NCI-H1048 (cell line): ENCODE measurements at places on chromosomes 11 and 22.

GRCh38 chr11:76152741-76153570 is 53.3 kb downstream of the WNT11 start:
- DNase-seq, result no peak

- DNase-seq, result no peak
Observed at GRCh38 chr11:134576721-134577171, 164.7 kb upstream of the B3GAT1 start.

GRCh38 chr22:46798366-46799350 is 36.2 kb downstream of the TBC1D22A start:
- no peak for DNase-seq

GRCh38 chr11:101401245-101401644 is 182.6 kb downstream of the TRPC6 start:
- no peak for DNase-seq

DNA sequence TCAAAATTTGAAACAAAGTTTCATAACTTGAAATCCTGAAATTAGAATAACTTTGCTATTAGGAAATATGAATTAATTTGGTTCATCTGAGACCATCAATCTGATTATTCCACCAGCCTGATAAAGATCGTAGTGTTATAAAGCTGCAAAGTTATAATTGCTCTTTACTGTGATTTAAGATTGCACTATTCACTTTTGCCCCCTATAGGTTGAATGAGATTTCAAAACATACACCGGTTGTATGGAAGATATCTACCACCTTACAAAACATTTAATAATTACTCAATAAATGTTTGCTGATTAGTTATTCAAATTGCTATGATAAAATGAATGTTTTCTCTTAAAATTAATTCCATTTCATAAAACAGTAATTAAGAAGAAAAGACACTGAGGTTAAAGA is 26.1 kb downstream of the APIP start:
- DNase-seq, result no peak

DNA sequence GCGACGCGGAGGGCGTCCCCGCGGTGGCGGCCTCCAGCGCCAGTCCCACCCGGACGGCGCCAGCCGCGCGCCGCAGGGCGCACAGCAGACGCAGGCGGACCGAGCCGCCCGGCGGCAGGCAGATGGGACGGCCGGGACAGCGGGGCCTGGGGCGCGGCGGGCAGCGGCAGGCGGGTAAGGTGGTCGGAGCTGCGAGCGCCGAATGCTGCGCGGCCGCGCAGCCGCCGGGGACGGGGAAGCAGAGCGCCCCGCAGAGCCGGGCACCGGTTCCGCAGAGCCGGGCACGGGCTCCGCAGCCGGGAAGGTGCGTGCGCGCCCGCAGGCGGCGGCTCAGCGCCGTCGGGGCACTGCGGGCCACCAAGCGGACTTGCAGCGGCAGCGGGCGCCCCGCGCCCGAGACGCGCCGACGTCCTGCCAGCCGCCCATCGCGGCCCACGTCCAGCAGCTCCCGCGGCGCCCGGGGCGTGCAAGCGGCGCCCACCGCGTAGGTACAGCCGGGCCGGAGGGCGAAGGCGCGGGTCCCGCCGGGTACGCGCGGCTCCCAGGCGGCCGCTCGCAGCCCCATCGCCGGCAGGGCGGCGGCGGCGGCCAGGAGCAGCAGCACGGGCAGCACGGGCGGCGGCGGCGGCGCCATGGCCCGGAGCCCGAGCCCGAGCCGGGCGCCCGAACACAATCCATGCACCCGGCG is 739 bp downstream of the CELSR1 start:
- DNase-seq, result no peak

- DNase-seq, result no peak
Observed at GRCh38 chr11:353179-353873, 16.0 kb upstream of the B4GALNT4 start.

DNA sequence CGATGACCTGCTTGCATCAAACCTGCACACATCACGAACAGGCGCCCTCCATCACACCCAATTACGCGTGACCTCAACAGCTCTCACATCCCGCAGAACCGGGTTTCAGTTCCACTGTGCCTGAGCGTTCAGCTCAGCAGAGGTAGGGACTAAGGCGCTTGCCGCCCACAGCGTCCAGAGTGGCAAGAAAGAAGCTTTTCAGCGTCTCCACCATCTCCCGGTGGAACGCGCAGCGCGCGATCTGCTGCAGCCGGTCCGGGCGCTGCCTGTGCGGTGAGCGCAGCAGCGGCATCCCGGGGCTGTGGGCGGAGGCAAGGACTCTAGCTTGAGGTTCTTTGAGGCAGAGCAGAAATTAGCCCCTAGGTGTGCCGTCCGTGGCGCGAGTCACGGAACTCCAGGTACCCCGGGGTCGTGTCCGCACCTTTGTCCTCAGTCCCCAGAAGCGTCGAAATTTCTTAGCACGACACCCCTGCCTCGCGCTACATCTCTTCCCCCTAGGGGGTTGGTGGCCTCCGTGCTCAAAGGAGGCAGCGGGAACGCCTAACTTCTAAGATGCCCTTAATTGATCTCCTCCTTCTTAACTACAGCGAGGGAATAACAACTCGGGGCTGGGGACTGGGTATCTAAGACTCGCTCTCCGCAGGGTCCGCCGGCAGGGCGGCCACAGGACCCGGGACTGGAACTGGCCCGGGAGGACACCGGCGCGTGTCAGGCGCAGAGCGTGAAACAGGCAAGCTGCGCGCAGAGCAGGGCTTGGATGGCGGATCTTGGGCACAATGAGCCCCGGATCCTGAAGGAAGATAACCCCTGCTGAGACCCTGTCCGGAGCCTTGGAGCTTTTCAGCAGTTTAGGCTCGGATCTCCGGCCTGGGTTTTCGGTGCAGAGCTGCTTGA is 1.7 kb upstream of the CALCA start:
- DNase-seq, result no peak

GRCh38 chr11:110376711-110377324 is 52.9 kb upstream of the FDX1 start:
- peak; percentile 50 for DNase-seq

DNA sequence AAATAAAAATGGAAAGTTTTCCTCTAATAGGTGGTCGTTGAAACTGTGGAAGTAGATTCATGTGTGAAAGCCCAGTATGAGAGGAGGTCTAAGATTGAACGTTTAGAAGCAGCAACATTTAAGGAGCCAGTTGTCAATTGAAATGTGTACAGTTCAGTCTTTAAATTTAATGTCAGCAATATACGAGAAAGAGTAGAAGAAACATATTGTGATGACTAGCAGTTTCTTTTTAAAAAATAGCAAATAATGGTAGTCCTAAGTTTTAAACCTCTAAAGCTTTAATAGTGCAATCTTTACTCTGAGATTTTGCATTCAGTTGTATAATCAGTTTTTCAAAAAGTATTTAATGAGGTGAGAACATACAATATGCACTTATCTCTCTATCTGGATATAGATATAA is 44.9 kb downstream of the TMEM135 start:
- no peak for DNase-seq

- no peak for DNase-seq
Observed at GRCh38 chr11:130216221-130216550, 56.6 kb downstream of the ST14 start.

- DNase-seq, result no peak
Observed at GRCh38 chr11:68766786-68767185, 15.5 kb upstream of the TESMIN start.

DNA sequence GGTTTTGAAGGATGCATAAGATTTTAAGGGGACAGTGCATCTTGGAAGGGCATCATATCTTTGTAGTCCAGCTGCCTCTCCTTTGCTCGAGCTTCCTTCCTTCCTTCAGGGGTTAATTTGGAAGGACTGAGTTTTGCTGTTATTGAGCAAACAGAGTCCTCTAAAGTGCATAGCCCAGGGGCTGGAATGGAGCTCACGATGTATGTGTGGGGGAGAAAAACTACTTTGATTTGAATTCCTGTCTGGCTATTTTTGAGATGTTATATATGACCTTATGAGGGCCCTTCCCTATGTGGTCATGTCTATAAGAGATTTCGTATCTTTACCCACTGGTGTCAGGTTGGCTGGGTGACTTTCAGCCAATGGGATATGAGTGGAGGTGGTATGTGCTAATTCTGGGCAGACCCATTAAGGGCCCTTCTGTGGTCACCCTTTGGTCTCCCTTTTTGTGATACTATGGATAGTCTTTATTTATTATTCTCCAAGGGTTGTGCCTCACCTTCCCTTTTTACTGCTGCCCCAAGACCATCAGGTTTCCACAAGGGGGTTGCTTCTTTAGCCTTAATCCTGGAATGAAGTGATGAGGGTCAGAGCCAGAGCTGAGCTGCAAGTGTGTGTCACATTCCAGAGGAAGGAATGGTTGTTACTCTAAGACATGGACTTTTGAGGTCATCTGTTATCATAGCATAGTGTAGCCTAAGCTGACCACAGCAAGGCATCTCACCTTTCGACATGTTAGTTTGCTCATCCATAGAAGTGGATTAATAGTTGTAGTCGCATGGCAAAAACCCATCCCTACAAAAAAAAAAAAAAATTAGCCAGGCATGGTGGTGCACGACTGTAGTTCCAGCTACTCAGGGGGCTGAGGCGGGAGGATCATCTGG is 54.6 kb downstream of the LRRC74B start:
- no peak for DNase-seq

GRCh38 chr11:106917973-106918372 is 100.3 kb downstream of the GUCY1A2 start:
- no peak for DNase-seq

- DNase-seq, result no peak
Observed at GRCh38 chr22:30204742-30205111, 41.8 kb downstream of the LIF start.

- peak; percentile 53 for DNase-seq
Observed at GRCh38 chr22:36180038-36180880, 19.7 kb upstream of the APOL3 start.

GRCh38 chr11:10490398-10491241 is 35.6 kb downstream of the AMPD3 start:
- DNase-seq, result no peak

DNA sequence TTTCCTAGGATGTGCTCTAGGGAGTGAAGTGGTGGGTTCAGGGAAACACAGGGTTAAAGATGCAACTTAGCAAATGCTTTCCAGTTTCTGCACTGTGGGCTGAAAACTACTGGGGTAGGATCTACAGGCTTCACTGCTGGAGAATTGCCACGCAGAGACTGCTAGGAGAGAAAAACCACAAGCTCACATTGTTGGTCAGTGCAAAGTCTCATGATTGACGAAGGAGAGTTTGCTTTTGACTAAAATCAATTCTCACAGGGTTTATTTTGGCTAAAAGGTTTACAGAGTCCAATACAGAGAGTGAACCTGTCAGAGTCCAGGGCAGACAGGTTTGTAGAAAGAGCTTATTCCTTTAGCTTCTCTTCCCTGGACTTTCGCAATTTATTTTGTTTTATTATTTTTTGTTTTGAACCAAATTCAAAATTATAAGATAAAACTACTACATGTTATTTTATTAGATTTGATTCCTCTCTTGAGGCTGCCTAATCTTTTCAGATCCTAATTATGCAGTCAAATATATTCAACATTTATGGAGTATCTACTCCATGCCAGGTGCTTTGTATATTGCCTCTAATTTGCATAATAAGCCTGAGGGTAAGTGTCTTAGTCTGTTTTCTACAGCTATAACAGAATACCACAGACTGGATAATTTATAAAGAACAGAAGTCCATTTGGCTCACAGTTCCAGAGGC is 64.7 kb downstream of the MTNR1B start:
- DNase-seq, result peak; percentile 93

- DNase-seq, result no peak
Observed at GRCh38 chr11:70169127-70169526, 34.0 kb upstream of the FADD start.

GRCh38 chr11:89065066-89065465 is 716 bp downstream of the GRM5 start:
- DNase-seq, result no peak

DNA sequence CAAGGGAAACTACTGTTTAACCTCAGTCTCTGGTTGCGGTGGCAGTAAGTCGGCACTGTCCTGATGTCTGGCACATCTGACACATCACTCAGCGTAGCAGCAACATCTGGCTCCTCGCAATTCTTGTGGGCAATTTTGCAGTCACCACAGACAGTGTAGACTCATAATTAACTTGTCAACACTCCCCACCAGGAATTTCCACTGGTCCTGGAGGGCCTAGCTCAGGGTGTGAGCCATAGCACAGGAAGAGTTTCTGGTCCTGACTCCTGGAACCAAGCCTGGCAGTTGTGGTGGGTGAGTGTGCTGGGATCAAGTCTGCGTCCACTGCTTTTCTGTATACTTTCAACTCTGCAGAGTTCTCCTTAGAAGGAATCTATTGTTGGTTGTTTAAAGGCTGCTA is 209.7 kb downstream of the SNX19 start:
- no peak for DNase-seq

GRCh38 chr11:117300283-117300663 is 9.1 kb downstream of the BACE1-AS start:
- no peak for DNase-seq

DNA sequence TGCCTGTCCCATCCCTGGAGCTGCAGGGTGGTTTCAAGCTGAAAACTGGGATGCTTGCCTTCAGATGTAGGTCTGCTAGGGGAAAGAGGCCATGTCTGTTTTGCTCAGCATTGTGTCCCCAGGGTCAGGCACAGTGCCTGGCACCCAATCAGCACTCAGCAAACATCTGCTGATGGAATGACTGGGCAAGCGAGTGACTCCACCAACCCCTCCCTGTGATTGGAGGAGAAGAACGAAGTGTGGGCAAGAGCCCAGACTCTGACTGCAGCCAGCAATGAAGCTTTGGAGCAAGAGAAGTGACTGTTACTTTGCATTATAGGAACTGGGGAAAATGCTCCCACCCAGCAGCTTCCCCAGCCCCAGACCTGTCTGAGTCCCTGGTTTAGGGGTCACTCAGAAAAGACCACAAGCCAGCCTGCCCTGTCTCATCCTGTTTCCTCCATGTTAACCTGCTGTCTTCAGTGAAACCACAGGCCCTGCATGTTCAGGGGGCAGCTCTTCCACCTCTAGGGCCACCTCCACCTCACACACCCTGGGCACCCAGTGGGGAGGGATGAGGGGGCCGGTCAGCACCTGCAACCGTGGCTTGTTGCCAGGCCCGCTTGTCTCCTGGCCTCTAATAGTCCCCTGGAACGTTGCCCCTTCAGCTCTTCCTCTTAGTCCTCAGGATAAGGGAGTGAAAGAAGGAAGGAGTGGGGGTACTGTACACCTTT is 147.4 kb downstream of the TRIM29 start:
- no peak for DNase-seq

GRCh38 chr11:103395612-103396011 is 286.4 kb downstream of the DYNC2H1 start:
- DNase-seq, result no peak

DNA sequence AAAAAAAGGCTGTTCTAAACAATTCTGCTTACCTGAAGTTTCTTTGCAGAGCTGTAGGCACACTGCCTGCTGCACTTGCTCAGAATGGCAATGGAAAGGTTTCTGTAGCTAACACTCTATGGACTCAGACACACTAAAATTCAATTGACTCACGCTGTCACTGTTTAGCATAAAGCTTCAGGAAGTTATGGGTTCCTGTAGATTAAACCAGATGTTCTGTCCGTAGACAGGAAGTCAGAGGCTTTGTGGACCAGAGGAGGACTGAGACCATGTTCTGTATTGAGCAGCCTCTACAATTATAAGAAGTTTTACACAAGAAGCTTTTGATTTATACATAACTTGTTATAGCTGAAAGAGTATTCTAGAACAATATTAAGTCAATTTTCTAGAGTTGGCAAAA is 70.4 kb downstream of the GLYATL1 start:
- DNase-seq, result no peak
